ENCODE measurements at places on chromosomes 1 and 21. TPM values are rescaled to one million over a fixed set of nuclear protein-coding genes. Genes with fewer than 3 reads are reported as not detected.

Gene PTTG1IP
- total RNA-seq, result 111 TPM

Gene CFAP57
- total RNA-seq, result under 0.01 TPM

Gene CELA3B
- total RNA-seq, result not detected

Gene SLC37A1
- 1.8 TPM for total RNA-seq

Gene KRTAP20-3
- total RNA-seq, result not detected

Gene PCSK9
- 4.4 TPM for total RNA-seq

Gene CRP
- not detected for total RNA-seq

Gene UBXN11
- 6.5 TPM for total RNA-seq

Gene HMCN1
- total RNA-seq, result 15.4 TPM

Gene OR2T11
- not detected for total RNA-seq

Gene NBPF6
- total RNA-seq, result not detected

Gene ATP1A2
- not detected for total RNA-seq

Gene ASB17
- not detected for total RNA-seq

Gene RAB7B
- 8.2 TPM for total RNA-seq

Gene RHOC
- 449 TPM for total RNA-seq

Gene LCE2C
- total RNA-seq, result not detected

Gene KLF17
- 0.37 TPM for total RNA-seq

Gene ARHGAP30
- total RNA-seq, result not detected

Gene KIF21B
- total RNA-seq, result under 0.01 TPM

Gene CHI3L2
- not detected for total RNA-seq

Gene MIXL1
- not detected for total RNA-seq

Gene FCMR
- not detected for total RNA-seq

Gene SEC22B
- total RNA-seq, result 48.1 TPM

Gene TCHHL1
- total RNA-seq, result not detected

Gene IGSF21
- total RNA-seq, result not detected

Gene MRTO4
- 50.2 TPM for total RNA-seq

Gene FMO5
- 1.8 TPM for total RNA-seq

Gene SPRR2A
- total RNA-seq, result not detected

Gene ANKRD34A
- 2.0 TPM for total RNA-seq

Gene ROR1
- 41.2 TPM for total RNA-seq

Gene EPHB2
- 0.73 TPM for total RNA-seq

Gene DSCAM
- not detected for total RNA-seq

Gene RHOU
- 0.37 TPM for total RNA-seq

Gene OLIG2
- total RNA-seq, result not detected

Gene TRIM45
- 0.73 TPM for total RNA-seq

Gene NBL1
- 62.9 TPM for total RNA-seq

Gene HSPB7
- total RNA-seq, result under 0.01 TPM

Gene PLA2G5
- 4.5 TPM for total RNA-seq

Gene FCRLB
- 5.5 TPM for total RNA-seq

Gene ODR4
- 16.8 TPM for total RNA-seq

Gene SRGAP2B
- 49.3 TPM for total RNA-seq

Gene VWA5B1
- not detected for total RNA-seq

Gene LRRC39
- total RNA-seq, result 0.37 TPM

Gene USH2A
- not detected for total RNA-seq

Gene NPR1
- total RNA-seq, result 6.3 TPM

Measured in subcutaneous preadipocyte (primary cell).